ENCODE measurements at places on chromosomes 3 and 15.
A peak's percentile ranks its signal among the peaks of the same experiment; 100 is the strongest.

GRCh38 chr3:139718415-139718814, 40.6 kb upstream of the NMNAT3 start:
- H3K4me1 ChIP-seq, result no peaks in the 10 kb centered on the region
- H3K36me3 ChIP-seq, result no peaks in the 10 kb centered on the region
- H3K4me3 ChIP-seq, result no peak overlapping the region

DNA sequence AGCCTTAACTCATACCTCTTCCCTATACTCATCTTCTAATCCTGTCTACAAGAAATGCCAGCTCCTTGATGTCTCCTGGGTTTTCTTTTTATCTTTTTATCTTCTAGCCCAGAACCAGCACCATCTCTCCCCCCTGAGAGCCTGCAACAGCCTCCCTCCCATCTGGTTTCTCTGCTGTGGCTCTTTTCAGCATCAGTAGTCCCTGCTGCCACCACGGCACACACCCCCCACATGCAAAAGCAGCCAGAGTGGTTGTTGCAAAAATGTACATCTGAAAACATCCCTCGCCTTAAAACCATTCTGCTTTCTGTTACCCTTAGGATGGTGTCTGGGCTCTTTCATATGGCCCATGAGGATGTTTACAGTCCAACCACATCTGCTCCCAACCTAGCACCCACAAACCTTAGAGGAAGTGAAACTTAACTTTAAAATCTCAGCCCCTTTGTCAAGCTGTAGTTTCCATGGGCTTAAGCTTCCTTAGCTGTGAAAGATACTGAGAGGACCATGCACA, 775 bp downstream of the TTC21A start:
- H3K36me3 ChIP-seq, result no peaks in the 10 kb centered on the region
- no peak for DNase-seq
- peaks cover 24% of the 10 kb centered on the region for H3K4me1 ChIP-seq
- H3K27ac ChIP-seq, result no peak overlapping the region
- peak overlapping the region; percentile 94 for H3K4me3 ChIP-seq

DNA sequence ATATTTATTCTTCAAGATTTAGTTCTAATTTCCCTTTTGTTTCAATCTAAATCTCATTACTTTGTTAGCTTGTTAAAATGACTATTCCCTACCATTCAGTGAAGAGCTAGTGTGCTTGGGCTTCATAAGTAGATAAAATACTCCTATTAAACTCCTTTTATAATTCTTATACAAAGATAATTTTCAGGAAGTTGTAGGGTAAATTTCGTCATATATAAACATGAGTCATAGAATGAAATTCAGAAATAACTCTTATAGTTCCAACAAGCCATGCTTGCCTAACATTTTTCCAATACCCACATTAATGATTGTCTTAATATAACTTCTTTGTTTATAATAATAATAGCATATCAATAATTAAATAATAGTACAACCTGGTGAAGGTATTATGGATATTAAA, 407.3 kb downstream of the NAALADL2 start:
- no peaks in the 10 kb centered on the region for H3K36me3 ChIP-seq
- H3K4me3 ChIP-seq, result peak overlapping the region; percentile 14

DNA sequence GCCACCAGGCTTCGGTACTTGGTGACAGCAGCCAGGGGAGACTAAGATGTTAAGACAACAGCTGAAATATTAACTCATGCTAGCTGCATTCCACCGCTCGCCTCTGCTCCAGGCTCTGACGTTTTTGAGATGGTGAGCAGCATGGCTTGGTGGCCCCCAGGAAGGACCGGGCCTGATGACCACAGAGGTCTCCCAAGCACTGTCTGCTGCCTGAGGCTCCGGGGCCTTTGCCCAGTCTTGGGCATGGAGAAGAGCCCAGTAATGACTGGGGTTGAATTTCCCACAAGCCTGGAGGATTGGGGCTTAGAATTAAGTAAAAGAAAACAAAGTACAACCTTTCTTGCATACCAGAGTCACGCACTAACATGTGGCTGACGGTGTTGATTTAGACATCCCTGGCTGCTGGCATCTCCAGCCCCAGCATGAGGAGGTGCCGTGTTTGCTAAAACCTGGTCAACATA, 243.6 kb upstream of the LYSMD4 start:
- H3K27me3 ChIP-seq, result no peaks in the 10 kb centered on the region
- H3K36me3 ChIP-seq, result no peaks in the 10 kb centered on the region
- no peak for DNase-seq
- peaks cover 7% of the 10 kb centered on the region for H3K4me1 ChIP-seq
- no peak overlapping the region for H3K4me3 ChIP-seq

DNA sequence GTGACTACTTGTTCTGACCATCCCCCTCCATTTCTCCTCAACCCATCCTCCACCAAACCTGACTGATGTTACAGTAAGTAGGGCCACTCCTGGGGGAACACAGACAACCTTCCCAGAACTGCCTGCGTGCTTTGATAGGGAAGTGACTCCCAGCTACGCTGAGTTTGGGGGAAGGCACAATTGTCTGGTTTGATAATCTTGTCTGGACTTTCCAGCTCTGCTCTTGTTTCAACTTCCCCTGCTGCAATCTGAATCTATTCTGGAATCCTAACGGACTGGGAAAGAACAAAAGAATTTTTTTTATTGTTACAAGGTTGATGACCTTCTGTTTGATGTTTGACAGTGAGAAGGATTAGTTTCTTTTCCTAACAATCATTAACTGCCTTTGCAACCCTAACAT, 895.6 kb downstream of the ROBO1 start:
- DNase-seq, result no peak
- H3K4me3 ChIP-seq, result no peak overlapping the region
- H3K27ac ChIP-seq, result no peak overlapping the region
- H3K4me1 ChIP-seq, result peaks cover 12% of the 10 kb centered on the region

- no peak overlapping the region for H3K27ac ChIP-seq
- peak overlapping the region; percentile 77 for H3K4me3 ChIP-seq
- peaks cover 6% of the 10 kb centered on the region for H3K4me1 ChIP-seq
- no peaks in the 10 kb centered on the region for H3K36me3 ChIP-seq
- no peaks in the 10 kb centered on the region for H3K27me3 ChIP-seq
Measured at GRCh38 chr3:186931532-186932280, 1.4 kb downstream of the ST6GAL1 start.

DNA sequence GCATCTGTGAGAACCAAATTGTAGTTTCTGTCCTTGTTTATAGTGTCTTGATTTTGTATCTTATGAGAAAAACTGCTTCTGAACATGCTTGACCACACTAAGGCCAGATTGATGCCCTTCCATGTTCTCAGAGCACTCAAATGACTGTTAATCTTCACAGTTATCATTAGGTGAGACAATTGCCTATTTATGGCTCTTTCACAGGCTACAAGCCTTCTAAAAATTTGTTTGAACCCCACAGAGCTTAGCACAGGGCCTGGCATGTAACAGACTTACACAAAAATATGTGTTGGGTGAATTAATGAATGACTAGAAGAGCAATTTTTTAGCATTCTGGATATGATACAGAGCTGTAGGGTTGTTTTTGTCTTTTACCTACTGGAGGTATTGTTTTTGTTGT, 43.1 kb downstream of the BTLA start:
- H3K36me3 ChIP-seq, result no peaks in the 10 kb centered on the region
- no peak for DNase-seq
- H3K27ac ChIP-seq, result no peak overlapping the region

DNA sequence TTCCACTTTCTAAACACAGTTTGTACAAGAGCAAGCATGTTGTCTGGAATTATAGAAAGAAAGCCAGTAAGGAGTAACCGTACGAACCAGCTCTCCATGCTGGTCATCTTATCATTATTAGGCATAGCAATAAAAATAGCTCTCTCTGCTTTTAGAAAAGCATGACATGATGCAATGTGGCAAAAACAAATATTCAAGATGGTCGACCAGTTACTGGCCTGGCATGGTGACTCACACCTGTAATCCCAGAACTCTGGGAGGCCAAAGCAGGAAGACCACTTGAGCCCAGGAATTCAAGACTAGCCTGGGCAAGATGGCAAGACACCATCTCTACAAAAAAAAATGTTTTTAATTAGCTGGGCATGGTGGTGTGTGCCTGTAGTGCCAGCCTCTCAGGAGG, 2.6 kb upstream of the MAP4 start:
- no peaks in the 10 kb centered on the region for H3K27me3 ChIP-seq
- no peak overlapping the region for H3K4me3 ChIP-seq
- H3K4me1 ChIP-seq, result peaks cover 24% of the 10 kb centered on the region
- peaks cover 6% of the 10 kb centered on the region for H3K36me3 ChIP-seq
- H3K27ac ChIP-seq, result peak overlapping the region; percentile 47

DNA sequence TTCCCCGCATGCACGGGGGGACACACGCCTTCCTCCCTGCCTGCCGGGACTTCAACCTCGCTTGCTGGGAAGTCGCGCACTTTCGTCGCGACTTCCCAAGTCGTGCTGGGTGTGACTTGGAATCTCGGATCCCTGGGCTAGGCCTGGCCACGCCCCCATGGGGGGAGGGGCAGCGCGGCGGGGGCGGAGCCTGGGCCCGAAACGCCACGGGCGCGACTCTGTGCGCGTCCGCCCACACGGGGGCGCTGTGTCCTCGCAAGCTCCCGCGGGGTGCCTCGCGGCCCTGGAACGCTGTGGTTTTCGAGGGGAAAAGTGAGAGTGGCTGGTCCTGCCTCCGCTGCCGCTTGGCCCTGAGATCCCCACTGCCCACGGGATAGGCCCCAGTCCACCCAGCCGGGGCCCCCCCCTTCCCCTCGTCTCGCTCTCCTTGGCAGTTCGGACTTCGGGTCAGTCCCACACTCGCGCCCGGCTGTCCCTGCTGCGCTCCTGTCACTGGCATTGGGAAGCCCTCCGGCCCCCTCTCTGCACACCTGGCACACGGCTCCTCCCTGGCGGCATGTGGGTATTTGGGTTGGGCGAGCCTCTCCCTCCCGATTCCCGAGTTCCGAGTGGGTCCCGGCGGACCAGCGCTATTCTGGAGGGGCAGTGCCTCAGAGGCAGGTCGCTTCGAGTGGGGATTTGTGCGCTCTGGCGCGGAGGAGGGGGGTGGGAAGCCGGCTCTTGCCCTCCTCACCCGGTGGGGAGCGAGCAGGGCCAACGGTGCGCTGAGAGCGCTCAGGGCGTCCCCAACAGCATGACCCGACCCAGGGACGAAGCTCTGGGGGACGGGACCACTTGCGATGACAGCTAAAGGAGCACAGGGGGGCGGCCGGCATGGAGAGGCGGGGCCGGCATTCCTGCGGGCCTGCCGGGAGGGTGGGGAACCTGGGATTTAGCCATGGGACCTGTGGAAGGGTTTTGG, 23.6 kb downstream of the SEC61A1 start:
- peaks cover 24% of the 10 kb centered on the region for H3K4me1 ChIP-seq
- no peak overlapping the region for H3K27ac ChIP-seq
- no peaks in the 10 kb centered on the region for H3K27me3 ChIP-seq
- no peak for DNase-seq
- no peak overlapping the region for H3K4me3 ChIP-seq

GRCh38 chr3:42191443-42191747, 74.6 kb downstream of the CCK start:
- no peaks in the 10 kb centered on the region for H3K27me3 ChIP-seq
- H3K4me3 ChIP-seq, result no peak overlapping the region
- DNase-seq, result no peak
- H3K4me1 ChIP-seq, result no peaks in the 10 kb centered on the region
- no peaks in the 10 kb centered on the region for H3K36me3 ChIP-seq

DNA sequence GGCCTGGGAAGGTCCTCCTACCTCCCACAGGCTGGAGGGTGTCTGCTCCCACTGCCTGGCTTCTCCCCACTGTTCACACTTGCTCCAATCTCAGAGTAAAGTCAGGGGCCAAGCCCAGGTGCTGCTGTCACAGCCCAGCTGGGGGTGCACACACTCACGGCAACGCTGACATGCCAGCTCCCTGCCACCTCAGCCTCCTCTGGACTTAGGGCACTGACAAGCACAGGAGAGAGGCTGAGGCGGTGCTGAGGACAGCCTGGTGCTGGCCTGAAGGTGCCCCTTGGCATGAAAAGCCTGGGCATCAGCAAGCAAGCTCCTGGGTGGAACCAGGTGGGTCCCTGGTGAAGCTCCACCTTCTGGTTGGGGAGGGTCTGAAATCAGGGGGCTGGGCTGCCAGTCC, 53.0 kb downstream of the LSAMP start:
- H3K4me3 ChIP-seq, result no peak overlapping the region
- no peak for DNase-seq
- no peaks in the 10 kb centered on the region for H3K4me1 ChIP-seq
- H3K36me3 ChIP-seq, result no peaks in the 10 kb centered on the region
- H3K27me3 ChIP-seq, result no peaks in the 10 kb centered on the region
- H3K27ac ChIP-seq, result no peak overlapping the region

DNA sequence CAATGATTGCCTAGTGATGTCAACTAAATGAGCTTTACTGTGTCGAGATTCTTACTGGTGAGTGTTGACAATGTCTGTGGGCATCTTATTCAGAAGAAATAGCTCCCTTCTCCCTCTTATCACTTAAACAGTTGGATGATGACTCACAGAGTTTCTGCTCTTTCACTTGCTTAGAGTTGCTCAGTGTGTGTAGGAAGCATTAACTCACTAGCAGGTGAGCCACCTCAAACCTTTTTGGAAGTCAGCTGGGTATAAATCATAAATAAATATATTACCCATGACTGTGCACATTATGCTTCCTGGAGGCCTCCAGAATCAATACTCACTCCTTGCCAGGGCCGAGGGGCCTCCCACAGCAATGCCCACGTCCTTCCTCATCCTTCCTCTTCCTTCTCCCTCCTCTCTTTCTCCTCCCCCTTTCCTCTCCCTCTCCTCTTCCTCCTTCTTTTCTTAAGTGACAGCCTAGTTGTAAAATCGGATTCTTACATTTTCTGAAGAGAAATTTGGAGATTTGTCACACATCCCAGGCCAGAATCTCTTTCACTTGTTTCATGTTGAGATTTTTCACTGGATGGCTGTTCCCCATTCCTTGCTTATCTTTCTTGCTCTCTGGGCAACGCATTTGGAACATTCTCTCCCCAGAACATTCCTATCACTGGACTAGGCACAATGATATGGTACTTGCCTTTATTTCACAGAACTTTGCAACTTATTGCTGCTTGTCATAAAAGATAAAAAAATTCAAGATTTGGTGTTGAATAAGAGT, 17.5 kb downstream of the SHC4 start:
- no peaks in the 10 kb centered on the region for H3K27me3 ChIP-seq
- H3K4me3 ChIP-seq, result peak overlapping the region; percentile 29
- H3K36me3 ChIP-seq, result no peaks in the 10 kb centered on the region
- peak; percentile 84 for DNase-seq
- H3K4me1 ChIP-seq, result peaks cover 26% of the 10 kb centered on the region

DNA sequence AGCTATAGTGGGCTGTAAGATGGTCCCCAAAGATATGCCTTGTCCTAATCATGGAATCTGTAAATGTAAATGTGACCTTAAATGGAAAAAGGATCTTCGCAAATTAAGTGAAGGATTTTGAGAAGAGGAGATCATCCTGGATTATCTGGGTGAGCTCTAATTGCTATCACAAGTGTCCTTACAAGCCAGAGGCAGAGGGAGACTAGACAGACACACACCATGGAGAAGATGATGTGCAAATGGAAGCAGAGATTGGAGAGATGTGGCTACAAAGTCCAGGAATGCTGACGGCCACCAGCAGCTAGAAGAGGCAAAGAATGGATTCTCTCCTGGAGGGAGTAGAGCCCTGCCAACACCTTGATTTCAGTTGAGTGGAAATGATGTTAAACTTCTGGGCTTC, 102.3 kb upstream of the PROK2 start:
- no peaks in the 10 kb centered on the region for H3K36me3 ChIP-seq
- DNase-seq, result no peak
- H3K4me1 ChIP-seq, result no peaks in the 10 kb centered on the region
- H3K27ac ChIP-seq, result no peak overlapping the region

Data from PC-3 (cell line).